H1 (cell line): ENCODE measurements at places on chromosomes 1 and 21. TPM values are rescaled to one million over a fixed set of nuclear protein-coding genes. Genes with fewer than 3 reads are reported as not detected.

DNA sequence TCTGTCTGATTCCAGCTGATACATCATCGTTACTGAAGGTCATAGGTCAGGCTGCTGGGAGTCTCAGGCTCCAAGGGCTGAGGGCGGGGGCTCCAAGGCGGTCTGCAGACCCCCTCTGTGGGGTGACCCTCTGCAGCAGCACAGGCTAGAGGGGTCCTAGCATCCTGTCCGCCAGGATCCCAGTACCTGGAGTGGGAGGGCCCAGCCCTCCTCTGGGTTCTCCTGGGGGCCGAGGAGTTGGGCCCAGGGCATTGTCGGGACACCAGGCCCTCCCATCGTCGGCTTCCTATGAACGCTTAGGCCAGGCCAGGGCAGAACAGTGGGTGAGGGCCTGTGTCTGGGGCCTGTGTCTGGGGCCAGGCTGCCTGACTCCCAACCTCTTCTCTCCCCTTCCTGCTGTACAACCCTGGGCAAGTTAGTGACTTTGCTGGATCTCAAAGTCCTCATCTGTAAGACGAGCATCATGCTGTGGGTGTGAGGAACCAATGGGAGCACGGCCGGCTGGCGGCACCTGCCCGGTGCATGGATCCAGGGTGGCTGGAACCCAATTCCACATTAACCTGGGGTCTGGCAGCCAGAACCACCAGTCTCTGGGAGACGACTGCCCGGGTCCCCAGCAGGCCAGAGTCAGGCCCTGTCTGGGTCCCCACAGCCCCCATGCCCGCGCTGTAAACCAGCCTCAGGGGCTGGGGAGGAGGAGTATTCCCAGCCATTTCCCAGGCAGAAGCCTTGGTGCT, 56.2 kb upstream of the COL18A1 start:
- DNase-seq, result no peak

GRCh38 chr1:94596260-94596659, 54.7 kb upstream of the F3 start:
- DNase-seq, result peak; percentile 47

GRCh38 chr1:30743584-30744059, 14.0 kb downstream of the LAPTM5 start:
- no peak for DNase-seq

DNA sequence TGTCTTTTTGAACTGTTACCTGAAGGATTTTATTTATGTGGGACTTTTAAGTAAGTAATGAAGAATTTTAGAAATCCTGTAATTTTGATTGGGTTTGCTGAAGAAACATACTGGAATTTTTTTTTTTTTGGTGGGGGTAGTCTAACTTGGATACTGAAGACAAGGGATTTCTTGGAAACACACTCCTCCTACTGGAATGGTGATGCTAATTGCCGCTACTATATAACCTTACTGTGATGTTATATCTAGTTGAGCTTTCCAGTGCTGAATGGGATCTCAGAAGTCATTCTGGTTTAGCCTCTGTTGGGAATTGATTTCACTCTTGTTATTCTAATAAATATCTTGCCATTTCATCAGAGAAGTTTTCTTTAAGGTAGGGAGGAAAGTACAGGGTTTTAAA, 8.4 kb downstream of the PPP2R5A start:
- DNase-seq, result no peak

- DNase-seq, result no peak
Observed at GRCh38 chr21:37737507-37737906, 178.8 kb downstream of the KCNJ6 start.

DNA sequence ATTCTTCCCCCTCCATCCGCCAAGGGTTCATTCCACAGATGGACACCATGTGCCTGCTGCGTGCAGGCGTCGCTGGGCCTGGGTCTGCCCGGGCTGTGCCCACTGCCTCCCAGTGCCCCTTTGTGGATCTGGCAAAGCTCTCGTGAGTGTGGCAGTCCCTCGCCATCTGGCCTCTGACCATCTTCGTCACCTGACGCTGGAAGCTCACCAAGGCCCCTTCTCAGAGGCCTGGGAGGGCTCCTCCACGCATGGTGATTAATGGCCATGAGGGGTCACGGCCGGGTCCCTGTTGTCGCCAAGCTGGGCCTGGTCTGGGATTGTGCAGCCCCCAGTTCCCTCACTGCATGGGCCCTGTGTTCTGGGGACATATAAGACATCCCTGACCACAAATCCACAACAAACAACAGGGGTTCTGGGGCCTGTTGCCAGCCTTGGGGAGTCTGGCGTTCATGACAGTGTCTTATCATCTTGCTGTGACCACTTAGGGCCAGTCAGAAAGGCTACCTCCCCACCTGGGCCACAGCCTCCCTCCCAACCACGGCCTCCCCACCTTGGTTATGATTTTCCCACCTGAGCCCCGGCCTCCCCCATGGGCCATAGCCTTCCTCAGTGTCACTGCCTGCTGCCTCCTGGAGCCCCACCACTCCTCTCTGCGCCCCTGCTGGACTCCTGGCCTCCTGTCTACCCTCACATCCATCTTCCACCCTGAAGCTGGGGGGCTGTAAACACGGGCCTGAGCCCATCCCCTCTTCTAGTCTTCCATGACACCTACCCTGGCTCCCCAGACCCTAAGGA, 27.9 kb downstream of the SLC45A1 start:
- DNase-seq, result no peak

DNA sequence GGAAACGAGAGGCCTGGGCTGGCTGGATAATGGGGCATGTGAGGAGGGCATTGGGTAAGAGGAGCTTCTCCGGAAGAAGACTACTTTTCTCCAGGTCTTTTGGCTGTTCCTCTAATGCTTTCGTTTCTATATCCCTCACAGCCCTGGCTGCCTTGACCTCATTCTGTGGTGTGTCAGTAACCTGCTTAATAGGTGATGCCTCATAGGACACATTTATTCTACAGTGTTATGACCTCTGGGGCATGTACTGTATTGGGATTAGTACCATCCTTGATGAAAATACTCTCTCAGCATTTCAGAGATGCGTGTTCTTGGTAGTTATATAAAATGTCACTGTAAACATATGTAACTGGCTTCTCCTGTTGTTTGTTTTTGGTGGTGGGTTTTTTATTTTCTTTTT, 40.1 kb downstream of the PGM1 start:
- no peak for DNase-seq

- no peak for DNase-seq
Observed at GRCh38 chr1:158485455-158485854, 13.4 kb downstream of the OR10R2 start.

- peak; percentile 45 for DNase-seq
Observed at GRCh38 chr1:29501227-29501976, 265.1 kb downstream of the PTPRU start.

- no peak for DNase-seq
Observed at GRCh38 chr1:155117610-155118009, 10.1 kb upstream of the EFNA1 start.

DNA sequence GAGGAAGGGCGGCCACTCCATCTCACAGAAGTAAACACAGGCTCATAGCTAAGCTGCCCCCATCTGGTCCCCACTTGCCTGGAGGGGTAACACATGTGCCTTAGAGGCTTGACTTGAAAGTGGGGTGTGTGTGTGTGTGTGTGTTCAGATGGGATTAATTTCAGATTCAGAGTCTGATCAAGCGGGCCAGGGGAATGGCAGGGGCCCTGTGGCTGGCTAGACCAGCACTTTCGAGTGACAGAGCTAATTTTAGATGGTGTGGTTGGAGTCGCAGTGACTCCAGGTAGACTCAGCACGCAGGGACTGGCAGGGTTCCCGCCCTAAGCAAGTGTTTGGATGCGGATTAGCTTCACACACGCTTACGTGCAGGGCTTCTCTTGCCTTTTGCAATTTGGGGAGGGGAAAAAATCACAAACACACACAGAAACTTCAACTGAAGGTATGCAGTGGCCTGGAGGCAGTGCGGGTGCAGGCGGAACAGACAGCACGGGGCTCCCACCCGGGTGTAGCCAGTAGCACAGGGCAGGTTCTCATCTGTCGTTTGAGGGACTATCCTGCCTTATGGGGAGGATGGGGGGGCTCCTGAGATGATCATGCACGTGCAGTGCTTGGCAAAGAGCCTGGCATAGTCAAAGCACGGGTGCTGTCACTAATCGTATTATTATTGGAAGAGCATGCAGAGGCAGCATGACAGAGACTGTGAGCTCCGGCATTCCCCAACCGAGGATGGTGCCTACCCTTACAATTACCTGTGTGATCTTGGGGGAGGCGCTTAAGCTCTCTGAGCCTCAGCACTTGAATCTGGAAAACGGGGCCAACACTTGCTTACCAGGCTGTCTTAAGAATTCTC, 1.3 kb downstream of the EDN2 start:
- no peak for DNase-seq

DNA sequence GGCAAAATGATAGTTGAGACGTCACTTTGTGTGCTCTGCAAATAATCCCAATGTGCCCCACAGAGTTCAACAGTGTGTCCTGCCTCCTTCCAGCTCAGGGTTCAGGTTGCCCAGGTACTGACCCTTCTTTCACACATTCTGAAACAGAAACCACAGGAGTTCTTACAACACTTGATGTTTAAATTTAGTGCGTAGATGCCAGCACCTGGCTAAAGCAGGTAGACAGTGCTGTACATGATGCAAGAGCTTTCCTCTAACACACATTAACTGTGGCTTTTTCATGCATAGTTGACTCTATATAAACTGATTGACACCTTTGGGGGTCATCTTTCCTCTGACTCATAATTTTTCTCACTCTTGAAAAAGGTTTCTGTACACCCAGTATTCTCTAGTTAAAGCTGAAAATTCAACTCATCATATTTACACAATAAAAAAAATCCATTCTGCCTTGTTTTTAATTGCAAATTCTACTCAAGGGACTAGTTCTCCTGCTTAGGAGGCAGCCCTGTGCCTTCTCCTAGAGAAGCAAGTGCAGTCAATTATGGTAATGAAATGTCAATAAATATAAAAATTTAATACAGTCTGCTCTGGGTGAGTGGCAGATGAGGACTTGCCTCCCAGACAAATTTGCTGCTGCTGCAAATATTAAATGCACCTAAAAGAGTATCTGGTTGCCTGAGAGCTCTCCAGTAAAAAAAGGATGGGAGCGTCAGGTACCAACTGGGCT, 91.4 kb downstream of the NR5A2 start:
- DNase-seq, result no peak

GRCh38 chr1:212013672-212014071, 21.7 kb downstream of the INTS7 start:
- DNase-seq, result no peak

C1orf216 gene
- 10.8 and 12.8 TPM in 2 replicates for total RNA-seq

MFSD2A gene
- 25.9 and 26.6 TPM in 2 replicates for total RNA-seq

OR2L3 gene
- total RNA-seq, result not detected in 2 replicates

CDKN2C gene
- total RNA-seq, result not detected in 2 replicates

PLA2G2F gene
- not detected in 2 replicates for total RNA-seq
